ENCODE measurements at places on chromosomes 12 and 14. TPM values are rescaled to one million over a fixed set of nuclear protein-coding genes. Genes with fewer than 3 reads are reported as not detected.

COX8C gene
- total RNA-seq, result not detected

FGF6 gene
- not detected for total RNA-seq

ANAPC5 gene
- 97.1 TPM for total RNA-seq

SMIM41 gene
- total RNA-seq, result not detected

TRHDE gene
- 0.19 TPM for total RNA-seq

EEF1AKMT3 gene
- 6.1 TPM for total RNA-seq

DLGAP5 gene
- 33.9 TPM for total RNA-seq

TRPV4 gene
- total RNA-seq, result 0.10 TPM

CRIP1 gene
- total RNA-seq, result 1,885 TPM

PTCSC3 gene
- not detected for total RNA-seq

KCTD10 gene
- total RNA-seq, result 57.0 TPM

TSHR gene
- not detected for total RNA-seq

C12orf60 gene
- 1.8 TPM for total RNA-seq

BEGAIN gene
- 11.0 TPM for total RNA-seq

PTPRO gene
- total RNA-seq, result not detected

CD4 gene
- not detected for total RNA-seq

TPPP2 gene
- not detected for total RNA-seq

GPR65 gene
- not detected for total RNA-seq

CTSG gene
- total RNA-seq, result not detected

RPS6KA5 gene
- 2.2 TPM for total RNA-seq

GALNT16 gene
- total RNA-seq, result 3.6 TPM

CACNA1C gene
- 0.03 TPM for total RNA-seq
